ENCODE measurements at places on chromosomes 16 and 17.

GRCh38 chr17:68190495-68190894 is 57.3 kb upstream of the AMZ2 start:
- no peak for DNase-seq

GRCh38 chr16:54568906-54569807 is 282.6 kb upstream of the IRX3 start:
- DNase-seq: no peak

DNA sequence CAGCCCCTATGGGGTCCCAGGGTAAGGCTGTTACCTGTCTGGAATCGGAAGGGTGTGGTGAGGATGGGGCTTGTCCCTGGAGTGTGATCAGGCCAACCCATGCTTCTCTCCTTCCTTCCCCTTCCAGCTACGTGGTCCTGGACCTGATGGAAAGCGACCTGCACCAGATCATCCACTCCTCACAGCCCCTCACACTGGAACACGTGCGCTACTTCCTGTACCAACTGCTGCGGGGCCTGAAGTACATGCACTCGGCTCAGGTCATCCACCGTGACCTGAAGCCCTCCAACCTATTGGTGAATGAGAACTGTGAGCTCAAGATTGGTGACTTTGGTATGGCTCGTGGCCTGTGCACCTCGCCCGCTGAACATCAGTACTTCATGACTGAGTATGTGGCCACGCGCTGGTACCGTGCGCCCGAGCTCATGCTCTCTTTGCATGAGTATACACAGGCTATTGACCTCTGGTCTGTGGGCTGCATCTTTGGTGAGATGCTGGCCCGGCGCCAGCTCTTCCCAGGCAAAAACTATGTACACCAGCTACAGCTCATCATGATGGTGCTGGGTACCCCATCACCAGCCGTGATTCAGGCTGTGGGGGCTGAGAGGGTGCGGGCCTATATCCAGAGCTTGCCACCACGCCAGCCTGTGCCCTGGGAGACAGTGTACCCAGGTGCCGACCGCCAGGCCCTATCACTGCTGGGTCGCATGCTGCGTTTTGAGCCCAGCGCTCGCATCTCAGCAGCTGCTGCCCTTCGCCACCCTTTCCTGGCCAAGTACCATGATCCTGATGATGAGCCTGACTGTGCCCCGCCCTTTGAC is 2.4 kb downstream of the MAPK7 start:
- no peak for DNase-seq

- no peak for DNase-seq
These were observed 596 bp downstream of the DNAAF8 start for GRCh38 chr16:4734730-4735535.

DNA sequence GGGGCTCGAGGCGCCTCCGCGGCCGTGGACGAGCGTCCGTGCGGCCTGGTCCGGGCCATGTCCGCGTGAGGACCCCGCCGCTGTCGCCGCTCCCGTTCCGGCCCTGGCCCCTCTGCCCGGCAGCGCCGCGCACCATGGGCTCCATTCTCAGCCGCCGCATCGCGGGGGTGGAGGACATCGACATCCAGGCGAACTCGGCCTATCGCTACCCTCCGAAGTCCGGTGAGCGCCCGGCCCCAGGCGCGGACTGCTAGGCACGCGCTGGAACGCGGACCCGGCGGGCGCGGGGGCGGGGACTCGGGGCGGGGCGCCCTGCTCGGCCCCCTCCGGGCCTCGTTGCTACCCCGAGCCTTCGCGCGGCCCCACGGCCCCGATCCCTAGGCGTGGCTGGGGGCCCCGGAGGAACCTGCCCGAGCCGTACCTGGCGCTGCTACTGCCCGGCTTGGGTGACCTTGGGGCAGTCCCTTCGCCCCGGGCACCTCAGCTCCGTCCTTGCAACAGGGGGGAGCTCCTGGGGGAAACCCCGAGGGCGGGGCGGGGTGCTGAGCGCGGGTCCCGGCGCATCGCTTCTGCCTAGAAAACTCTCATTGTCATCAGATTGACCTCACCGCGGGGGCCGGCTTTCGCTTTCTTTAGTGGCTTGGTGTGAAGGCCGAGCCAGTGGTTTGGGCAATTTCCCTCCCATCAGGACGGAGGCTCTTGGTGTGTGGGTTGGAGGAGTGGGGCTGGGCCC is 367 bp downstream of the MGRN1 start:
- DNase-seq: no peak

DNA sequence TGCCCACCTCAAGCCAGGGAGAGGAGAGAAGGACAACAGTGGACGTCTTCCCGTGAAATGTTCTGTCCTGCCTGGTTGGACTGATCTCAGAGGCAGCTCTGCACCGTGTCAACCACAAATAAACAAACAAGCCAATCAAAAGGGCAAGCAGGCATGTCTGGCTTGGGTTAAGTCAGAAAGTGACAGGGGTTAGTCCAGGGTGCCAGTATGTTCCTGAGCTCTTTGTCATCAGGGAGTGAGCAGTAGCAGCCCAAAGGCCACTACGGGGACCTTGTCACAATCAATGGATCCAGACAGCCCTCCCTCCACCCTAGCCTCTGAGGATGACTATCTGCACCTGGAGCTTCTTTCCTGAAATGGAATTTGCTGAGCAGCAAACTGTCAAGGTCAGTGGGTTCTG is 35.0 kb downstream of the CNGB1 start:
- DNase-seq: no peak

GRCh38 chr16:11140098-11140375 is 116.0 kb downstream of the SOCS1 start:
- DNase-seq: no peak

DNA sequence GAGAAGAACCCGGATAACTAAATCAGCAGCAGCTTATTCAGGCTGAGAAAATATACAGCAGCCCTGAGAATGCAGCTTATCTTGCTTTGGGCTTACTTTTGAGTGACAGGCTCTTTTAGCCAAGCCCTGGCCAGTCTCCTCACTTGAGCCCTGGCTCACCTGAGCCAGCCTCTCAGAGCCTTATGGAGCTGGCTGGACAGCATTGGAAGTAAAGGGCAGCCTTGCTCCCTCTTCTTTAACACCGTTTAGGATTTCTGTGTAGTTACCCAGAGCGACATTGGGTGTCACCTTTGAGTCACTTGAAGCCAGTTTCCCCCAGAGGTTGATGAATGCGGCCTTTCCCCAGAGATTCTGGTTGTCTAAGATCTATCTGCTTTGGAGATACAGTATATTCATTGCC is 7.7 kb upstream of the NPIPB2 start:
- DNase-seq: no peak

DNA sequence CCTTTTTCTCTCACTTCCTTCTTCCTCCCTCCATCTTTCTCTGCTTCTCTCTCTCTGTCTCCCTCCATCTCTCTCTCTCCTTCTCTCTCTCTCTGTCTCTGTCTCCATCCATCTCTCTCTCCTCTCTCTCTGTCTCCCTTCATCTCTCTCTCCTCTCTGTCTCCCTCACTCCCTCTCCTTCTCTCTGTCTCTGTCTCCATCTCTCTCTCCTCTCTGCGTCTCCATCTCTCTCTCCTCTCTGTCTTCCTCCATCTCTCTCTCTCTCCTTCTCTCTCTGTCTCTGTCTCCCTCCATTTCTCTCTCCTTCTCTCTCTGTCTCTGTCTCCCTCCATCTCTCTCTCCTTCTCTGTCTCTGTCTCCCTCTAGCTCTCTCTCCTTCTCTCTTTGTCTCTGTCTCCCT is 194.1 kb downstream of the GSG1L start:
- DNase-seq: no peak

- DNase-seq: no peak
These were observed 8.7 kb downstream of the GRN start for GRCh38 chr17:44353672-44354331.

DNA sequence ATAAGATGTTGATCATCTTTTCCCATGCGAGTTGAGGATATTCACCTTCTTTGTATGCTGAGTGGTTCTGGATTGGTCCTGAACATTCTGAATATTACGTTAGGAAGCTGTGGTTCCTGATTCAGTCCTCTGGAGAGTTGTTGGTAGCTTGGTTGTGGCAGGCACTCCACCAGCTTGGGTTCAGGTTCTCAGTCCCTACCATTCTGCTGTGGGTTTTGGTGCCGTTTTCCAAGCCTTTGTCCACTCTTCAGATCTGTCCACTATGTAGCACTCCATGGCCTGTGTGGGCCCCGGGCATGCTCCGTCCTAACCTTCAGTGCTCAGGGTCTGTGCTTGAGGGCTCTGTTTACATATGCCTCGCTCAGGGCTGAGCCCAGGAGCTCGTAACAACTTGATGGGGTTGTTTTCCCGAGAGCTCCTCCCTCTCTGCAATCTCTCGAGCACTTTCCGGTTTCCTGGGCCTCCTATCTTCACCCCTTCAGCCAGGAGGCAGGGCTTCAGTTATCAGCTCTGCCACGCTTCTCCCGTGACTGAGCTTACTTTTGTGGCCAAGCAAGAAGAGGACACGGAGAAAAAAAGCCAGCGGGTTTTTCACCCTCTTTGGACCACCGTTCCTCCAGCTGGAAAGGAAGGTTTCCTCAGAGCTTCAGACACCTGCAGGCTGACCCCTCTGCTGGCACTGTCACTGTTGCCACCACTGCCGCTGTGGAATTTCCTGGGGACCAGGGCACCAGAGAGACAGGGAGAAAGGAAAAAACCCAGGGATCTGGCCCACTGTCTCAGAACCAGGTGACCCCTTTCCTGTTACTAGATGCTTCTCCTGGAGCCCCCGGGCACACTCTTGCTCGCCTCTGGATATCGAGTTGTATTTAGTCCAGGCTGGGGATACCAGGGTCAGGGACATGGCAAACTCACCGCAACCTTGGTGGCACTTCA is 19.6 kb downstream of the KIAA0513 start:
- no peak for DNase-seq

DNA sequence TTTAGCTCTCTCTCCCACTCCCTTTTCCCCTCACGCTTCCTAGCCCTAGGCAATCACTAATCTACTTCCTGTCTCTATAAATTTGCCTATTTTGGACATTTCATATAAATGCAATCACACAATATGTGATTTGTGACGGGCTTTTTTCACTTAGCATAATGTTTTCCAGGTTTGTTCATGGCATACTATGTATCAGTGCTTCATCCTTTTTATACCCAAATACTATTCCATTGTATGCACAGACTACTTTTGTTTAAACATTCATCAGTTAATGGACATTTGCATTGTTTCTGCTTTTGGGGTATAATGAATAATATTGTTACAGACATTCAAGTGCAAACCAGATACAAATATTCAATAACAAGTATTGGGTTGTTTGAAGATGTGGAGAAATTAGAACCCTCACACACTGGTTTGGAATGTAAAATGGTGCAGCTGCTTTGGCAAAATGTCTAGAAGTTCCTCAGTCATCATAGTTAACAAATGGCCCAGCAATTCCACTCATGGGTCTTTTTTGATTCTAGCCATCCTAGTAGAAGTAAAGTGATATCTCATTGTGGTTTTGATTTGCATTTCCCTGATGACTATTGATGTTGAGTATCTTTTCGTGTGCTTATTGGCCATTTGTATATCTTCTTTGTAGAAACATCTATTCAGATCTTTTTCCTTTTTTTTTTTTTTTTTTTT is 67.7 kb downstream of the TBX4 start:
- no peak for DNase-seq

DNA sequence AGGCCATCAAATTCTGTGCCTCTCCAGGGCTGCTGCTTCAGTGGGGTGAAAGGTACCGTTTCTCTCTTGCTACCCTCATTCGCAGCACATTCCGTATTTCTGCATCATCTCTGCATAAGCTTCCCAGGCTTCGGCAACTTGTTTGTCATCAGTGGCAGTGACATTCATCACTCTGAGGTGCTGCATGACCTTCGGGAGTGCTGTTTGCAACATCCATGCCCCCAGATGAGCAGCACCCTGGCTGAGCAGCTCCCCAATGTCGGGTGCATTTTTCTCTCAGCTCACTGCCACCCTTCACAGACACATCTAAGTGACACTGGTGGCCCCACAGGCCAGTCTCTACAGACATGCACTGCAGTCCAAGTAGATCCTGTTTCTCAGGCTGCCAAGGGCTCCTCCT is 3.8 kb downstream of the CREBBP start:
- no peak for DNase-seq
